ENCODE measurements at places on chromosomes 6 and 20.

DNA sequence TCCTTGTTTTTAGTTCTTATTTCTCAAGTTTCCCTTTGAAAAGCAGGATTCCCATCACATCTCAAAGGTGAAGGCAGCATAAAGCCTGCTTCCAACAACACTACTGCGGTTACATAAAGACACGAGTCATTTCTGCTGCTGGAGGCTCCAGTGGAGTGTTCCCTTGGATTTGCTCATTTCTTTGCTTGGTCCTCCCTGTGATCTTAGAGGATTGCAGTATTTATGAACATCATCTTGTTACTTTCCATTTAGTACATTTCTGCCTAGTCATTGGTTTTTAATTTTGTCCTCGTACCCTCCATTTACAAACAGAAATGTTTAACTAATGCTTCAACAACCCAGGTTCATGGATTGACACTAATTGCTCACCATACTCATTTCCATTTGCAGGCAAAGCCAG lies 298.8 kb downstream of the ZNF217 start:
- no peak for DNase-seq

- DNase-seq: no peak
These were observed 195.7 kb upstream of the SASH1 start for GRCh38 chr6:148146717-148147462.

DNA sequence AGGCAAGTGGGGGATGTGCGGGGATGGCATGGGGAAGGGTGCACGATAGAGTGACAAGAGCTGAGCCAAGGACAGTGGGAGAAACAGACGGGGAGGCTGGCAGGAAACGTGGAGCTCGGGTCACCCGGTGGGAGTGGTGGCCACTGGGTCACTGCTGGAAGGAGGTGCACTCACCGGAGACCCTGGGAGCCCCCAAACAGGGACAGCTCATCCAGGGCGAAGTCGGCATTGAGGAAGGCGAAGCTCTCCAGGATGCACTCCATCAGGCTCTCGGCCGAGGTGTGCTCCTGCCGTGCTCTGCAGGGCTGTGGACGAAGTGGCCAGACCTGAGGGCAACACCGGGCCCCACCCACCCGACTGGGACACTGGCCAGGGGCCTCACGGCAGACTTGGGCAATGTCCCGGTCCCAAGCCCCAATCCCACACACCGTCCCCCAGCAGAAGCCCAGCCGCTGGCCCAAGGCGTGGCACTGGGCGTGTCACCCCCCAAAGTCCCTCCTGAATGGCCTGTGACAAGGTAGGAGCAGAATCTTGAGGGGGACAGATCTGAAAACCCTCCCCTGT lies 87.3 kb downstream of the PTPN1 start:
- no peak for DNase-seq

- DNase-seq: no peak
These were observed 260.3 kb upstream of the FAM83B start for GRCh38 chr6:54586251-54586650.

DNA sequence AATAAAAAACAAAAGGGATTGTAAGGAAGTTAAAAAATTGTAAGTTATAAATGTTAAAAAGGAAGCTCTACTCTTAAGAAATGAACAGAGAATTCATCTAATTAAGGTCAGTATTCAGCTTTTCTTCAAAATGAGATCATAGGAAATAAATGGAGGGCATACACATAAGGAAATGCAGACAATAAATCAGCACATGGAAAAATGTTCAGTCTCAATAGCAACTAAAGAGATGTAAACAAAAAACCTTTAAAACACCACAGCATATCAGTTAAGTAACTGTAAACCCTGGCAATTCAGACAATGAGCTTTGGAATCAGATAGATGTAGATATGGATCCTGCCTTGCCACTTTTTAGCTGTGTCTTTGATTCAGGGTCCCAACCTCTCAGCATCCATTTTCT lies 24.0 kb upstream of the CLIC5 start:
- no peak for DNase-seq

DNA sequence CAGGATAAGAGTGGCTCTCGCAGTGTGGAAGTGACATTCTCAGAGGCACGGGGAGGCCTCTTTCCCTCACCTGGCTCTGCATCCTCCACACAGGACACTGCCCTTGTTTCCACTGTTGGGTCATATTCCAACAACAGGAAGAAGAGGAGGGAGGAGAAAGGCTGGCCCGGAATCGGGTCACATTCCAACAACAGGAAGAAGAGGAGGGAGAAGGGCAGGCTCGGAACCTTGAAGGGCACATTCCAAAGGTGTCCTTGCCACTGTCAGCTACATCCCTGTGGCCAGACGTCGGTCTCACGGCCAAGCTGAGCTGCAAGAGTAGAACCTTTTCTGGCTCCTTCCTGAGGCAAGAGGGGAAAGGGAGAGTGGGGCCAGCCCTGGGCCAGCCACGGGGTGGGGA lies 25.4 kb downstream of the CHRNA4 start:
- DNase-seq: no peak

DNA sequence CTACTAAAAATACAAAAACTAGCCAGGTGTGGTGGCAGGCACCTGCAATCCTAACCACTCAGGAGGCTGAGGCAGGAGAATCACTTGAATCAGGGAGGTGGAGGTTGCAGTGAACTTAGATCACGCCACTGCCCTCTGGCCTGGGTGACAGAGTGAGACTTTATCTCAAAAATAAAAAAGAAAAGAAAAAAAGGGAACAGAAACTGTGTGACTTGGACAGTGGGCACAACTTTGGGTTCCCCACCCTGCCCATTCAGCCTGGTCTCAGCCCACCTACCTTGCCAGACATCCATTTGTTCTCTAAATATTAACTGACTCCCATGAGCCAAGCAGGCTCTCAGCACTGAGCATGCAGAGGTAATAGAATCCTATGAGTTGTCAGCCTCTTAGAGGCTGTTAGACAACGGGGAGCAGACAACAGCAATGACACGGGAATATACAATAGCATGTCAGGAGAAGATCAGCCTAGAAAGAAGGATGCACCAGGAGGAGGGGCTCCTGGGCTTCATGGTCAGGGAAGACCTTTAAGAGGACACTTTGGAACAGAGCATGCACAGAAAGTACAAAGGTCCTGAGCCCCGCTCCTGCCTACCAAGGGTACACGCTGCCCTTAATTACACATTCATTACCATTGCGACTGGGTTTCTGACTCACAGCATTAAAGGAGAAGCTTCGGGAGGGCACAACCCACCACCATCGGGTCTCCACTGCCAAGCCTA lies 20.0 kb downstream of the FAM209B start:
- DNase-seq: no peak

DNA sequence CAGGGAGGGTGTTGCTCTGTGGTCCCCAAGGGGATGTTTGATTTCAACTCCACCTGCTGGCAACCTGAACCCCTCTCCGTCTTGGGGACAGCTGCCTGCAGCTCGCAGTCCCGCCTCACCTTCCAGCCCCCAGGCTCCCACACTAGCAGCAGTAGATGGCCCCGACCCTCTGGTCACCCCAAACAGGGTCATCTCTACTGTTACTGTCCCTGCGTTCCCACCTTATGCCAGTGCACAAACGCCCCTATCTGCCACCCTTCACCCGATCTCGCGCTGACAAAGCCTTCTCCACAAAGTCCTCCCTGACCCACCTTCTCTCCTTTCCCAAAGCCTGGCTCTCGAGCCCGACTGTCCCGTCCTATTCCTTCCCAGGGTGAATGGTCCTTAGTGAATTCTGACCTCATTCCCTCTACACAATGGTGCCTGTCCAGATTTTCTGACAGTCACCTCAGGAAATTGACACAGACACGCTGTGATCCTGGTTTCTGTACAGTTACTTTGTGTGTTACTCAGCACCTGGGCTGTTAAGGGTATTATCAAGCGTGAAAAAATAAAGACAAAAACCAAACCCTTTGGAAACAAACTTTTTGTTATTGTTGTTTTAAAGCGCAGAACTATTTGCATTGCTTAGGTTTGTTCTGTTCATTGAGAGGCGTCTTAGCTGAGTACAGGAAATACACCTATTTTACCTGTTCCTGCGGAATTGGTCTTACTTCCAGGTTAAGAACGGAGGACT lies 728 bp downstream of the FUT9 start:
- DNase-seq: no peak

DNA sequence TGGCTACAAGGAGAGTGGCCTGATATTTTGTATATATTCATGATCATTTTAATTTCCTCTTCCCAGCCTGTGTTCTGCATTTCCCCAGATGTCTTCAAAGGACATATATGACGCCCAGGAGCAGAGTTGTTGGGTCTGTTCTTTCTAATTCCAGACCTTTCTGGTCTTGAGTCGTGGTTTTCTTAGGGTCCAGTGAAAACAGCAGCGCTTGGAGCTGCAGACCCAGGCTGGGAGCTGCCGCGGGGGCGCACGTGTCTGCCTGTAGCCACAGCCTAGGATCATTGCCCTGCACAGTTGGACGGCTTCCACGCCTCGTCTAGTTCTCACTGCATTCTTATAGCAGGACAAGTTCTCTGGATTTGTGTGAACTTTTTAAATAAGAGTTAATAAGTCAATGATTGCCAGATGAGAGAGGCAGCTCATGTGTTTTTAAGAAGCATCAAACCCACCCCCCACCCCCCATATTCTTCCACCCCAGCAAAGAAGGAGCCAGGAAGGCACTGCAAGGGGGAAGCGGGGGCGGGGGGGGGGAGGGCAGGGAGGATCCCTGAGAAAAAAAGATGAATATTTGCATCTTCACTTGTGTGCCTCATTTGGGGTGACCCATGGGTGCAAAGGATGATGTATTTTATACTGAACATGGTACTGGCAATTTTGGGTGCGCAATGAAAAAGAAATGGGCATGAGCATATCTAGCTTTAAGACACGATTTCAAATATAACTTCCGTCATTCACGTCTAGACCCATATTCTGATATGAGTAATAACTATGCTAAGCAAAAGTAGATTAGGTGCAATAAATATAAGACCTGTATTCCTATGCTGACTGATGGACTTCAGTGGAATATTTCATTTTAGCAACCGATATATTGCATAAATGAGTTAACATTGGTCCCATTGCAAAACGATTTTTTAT lies 160.0 kb downstream of the TBXT start:
- no peak for DNase-seq

DNA sequence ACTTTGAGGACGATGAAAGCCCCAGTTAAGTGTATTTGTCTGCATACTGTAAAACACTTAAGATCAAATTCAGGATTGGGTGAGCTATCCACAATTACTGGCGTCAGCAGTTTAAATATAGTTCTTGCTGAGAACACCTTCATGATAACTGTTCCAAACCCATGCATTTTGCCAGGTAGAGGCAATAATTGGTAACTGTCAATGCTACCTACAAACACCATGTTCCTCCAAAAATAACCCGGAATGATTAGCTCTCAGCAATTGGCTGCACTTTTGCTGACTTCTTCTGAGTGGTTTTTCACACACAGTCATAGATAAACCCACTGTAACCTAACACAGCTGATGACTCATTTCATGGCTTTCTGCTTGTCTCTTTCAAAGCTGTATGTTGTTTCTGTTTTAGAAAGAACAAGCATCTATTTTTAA lies 1358.6 kb upstream of the GJE1 start:
- no peak for DNase-seq

- DNase-seq: no peak
These were observed 1.3 kb upstream of the VNN1 start for GRCh38 chr6:132715204-132715603.

GRCh38 chr20:52684905-52685304 lies 287.3 kb upstream of the TSHZ2 start:
- DNase-seq: no peak

DNA sequence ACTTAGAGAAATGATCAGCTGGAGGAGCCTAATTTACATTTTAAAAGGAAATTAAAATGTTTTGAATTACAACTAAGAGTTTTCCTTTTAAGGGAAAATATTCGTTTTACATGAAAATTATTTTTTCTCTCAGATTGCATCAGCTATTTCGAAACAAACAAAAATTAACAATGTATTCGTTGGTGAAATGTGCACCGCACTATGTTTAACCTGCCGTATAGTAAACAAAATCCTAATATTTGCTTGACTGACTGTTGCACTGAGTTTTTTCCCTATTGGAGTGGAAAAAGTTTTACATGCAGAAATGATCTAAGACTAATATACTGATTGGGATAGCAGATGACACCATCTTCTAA lies 5.7 kb downstream of the PDE10A start:
- DNase-seq: no peak

DNA sequence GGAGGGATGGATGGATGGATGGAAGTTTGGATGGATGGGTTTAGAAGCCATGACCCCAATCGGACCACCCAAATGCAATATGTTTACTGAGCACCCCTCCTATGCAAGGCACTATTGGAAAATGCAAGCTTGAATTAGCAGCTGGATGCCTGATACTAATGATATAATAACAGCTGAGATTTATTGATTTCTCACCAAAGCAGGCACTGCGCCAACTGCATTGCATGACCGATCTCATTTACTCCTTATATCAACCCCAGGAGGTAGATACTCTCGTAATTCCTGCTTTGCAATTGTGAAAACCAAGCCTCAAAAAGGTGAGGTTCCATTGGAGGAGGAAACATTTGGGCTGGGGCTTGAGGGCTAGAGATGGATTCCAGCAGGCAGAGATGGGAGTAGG lies 89.7 kb downstream of the KCNB1 start:
- no peak for DNase-seq

DNA sequence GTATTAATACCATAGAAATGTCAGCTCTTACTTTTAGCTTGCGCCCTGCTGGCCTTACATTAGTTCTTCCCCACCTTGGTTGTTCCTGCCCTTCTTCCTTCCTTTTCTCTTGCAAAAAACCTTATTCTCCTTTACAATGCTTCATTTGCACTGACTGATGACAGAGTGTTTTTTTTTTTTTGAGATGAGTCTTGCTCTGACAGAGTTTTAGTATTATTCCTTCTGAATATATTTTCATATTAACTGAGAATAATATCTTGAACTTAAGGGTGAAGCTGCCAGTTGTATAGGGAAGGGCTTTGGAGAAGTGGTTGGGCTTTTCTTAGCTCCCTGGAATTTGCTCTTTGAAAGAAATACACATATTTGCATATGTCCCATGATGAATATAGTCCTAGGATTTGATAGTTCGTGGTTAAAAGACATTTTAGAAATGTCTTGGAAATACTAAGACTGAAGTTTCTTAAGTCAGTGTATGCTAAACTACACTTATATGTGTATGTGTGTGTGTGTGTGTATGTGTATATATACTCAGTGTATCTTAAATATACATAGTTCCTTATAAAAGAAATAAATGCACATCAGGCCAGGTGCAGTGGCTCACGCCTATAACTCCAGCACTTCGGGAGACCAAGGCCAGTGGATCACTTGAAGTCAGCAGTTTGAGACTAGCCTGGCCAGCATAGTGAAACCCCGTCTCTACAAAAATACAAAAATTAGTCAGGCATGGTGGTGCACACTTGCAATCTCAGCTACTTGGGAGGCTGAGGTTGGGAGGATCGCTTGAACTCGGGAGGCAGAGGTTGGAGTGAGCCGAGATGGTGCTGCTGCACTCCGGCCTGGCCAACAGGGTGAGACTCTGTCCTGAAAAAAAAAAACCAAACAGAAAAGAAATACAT lies 216.1 kb upstream of the MYLIP start:
- DNase-seq: no peak

- no peak for DNase-seq
These were observed 831 bp upstream of the SIRPB2 start for GRCh38 chr20:1491860-1492642.
